ENCODE measurements at places on chromosomes 6 and 20. TPM values are rescaled to one million over a fixed set of nuclear protein-coding genes. Genes with fewer than 3 reads are reported as not detected.

The CARMIL1 gene
- total RNA-seq: 1.4 TPM

The SPINT3 gene
- total RNA-seq: not detected

The RNF144B gene
- total RNA-seq: 0.19 TPM

The SFTA2 gene
- not detected for total RNA-seq

The PLTP gene
- 3.2 TPM for total RNA-seq

The SRSF12 gene
- 0.05 TPM for total RNA-seq

The NOX3 gene
- not detected for total RNA-seq

The CD109 gene
- total RNA-seq: 23.6 TPM

The MEP1A gene
- total RNA-seq: not detected

The CEP85L gene
- 42.7 TPM for total RNA-seq

The LY6G6C gene
- not detected for total RNA-seq

The ACTL10 gene
- 3.7 TPM for total RNA-seq

The MLN gene
- not detected for total RNA-seq

The KIAA0408 gene
- 8.2 TPM for total RNA-seq

The ZBTB12 gene
- total RNA-seq: 4.6 TPM

The BPIFA1 gene
- not detected for total RNA-seq

The SLC26A8 gene
- total RNA-seq: not detected

All from activated CD4-positive, alpha-beta T cell treated with anti-CD3 and anti-CD28 coated beads, Interleukin-2, amount 10 ng/mL, durations not matched to agents 24 days and 14 days (primary cell).